ENCODE measurements at places on chromosomes 6 and 20.
A peak's percentile ranks its signal among the peaks of the same experiment; 100 is the strongest.

- no peak for DNase-seq
Observed at GRCh38 chr6:21587961-21588480, 5.5 kb upstream of the SOX4 start.

DNA sequence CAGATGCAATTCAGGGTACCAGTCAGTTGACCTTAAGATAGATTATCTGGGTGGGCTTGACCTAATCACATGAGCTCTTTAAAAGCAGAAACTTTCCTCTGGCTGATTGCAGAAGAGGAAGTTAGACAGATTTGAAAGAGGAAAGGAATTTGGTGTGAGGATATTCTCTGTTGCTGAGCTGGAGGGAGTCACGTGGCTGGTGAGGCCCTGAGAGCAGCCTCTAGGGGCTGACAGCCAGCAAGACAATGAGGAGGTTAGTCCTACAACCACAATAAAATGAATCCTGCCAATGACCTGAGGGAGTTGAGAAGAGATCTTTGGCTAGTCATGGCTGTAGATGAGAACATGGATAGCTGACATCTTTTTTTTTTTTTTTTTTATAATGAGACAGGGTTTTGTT is 87.0 kb upstream of the B3GAT2 start:
- no peak for DNase-seq

- DNase-seq = no peak
Observed at GRCh38 chr6:146292506-146292905, 251.1 kb upstream of the RAB32 start.

DNA sequence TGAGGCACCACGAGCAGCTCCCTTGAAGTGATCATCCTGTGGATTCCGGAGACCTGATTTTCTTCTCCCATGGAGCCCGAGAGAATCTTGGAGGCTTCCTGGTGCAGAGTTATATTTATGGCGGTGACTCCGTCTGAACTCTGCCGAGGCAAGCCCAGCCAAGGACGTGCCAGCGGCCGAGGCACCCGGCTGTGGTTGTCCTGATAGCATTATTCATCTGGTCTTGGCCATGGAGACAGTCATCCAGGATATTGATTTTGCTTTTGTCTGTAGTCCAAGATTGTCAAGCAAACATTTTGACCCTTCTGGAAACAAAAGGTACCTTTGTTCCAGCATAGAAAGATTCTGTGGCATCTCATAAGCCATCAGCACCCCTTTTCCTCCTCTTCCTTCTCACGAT is 163.3 kb downstream of the SCML4 start:
- no peak for DNase-seq

DNA sequence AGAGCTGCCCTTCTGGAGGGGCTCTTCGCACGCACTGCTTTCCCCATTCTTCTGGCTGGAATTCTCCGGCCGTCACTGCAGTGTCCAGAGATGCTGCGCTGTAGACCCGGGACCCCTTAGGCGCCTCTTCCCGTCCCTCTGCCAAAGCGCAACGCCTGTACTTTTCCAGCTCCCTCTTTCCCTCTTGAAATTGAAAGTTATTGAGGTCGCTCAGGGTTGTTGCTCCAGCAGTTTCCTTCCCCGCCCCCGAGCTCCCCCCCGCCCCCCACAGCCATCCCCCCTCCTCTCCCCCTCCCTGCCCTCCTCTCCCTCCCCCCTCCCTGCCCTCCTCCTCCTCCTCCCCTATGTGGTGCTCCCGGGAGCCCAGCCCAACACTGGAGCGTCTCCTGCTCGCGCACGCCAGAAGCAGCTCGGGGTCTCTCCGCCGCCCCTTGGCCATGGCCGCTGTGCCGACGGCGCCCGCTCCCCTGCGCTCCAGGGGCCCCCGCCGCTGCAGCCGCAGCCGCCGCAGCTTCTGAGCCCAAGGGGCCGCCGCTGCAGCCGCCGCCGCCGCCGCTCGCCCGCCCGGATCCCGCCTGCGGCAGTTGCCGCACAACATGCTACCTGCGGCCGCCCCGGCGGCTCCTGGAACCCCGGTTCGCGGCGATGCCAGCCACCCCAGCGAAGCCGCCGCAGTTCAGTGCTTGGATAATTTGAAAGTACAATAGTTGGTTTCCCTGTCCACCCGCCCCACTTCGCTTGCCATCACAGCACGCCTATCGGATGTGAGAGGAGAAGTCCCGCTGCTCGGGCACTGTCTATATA is at the start of gene RSPO3:
TSS of gene RSPO3 (plus strand) at position 374 of the 804 bp plus-strand sequence. CDS start 522 bp downstream, outside the sequence.
- DNase-seq = no peak

- DNase-seq = no peak
Observed at GRCh38 chr20:39574061-39574460, 611.9 kb downstream of the DHX35 start.

- peak; percentile 42 for DNase-seq
Observed at GRCh38 chr6:134175532-134176263, 123.3 kb upstream of the SLC2A12 start.

DNA sequence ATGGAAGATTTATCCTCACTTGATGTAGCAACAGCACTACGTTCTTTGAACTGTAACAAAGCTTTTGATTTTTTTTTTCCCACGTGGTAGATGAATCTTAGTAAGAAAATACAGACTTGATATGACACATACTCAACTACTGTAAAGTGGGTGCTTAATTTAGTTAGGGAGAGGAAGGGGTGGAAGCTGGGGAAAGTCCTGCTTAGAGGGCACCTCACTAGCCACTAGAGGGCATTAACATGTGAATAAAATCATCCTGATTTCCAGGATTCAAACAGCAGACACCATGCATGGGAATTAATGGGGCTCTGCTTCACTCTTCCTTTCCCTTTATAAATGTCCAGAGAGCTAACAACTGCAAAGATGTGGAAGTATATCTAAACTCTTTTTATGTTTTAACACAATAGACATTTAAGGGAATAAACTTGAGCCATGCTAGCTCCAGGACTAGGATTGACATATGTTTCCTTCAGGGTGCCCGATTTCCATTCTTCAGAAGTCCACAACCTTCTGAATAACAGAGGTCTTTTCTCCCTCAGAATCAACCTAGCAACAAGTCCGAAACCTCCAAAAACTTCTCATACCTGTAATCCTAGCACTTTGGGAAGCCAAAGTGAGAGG is 250.1 kb downstream of the ATXN1 start:
- DNase-seq = no peak

DNA sequence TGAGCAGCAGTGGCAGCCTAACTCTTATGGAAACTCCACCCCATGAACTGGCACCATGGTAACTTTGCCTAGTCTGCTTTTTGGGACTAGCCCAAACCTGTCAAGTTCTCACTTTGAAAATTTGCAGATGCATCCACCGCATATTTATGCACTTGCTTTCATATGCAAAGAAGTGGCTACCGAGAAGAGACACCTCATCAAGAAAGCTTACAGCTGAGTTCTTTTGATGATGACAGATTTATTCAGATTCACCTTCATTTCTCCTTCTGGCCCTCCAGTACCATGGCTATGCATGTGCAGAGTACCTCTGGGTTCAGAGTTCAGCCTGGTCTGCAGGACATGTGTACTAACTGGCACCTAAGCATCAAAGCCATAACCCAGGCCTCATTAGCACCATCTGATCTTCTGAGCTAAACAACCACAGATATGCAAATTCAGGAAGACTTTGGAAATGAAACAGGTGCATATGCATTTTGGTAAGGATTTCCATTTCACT is 154.3 kb upstream of the TENT5A start:
- no peak for DNase-seq

- no peak for DNase-seq
Observed at GRCh38 chr20:35360033-35360432, 51.7 kb downstream of the UQCC1 start.

- no peak for DNase-seq
Observed at GRCh38 chr6:129748901-129749748, 39.1 kb upstream of the ARHGAP18 start.

- DNase-seq = no peak
Observed at GRCh38 chr20:16314320-16314719, 258.9 kb downstream of the KIF16B start.

GRCh38 chr6:116764961-116765841 is at the start of gene FAM162B:
FAM162B (minus strand) TSS chr6:116765719; CDS start chr6:116765576, 143 bp downstream.
- no peak for DNase-seq

- no peak for DNase-seq
Observed at GRCh38 chr6:39213195-39213920, 15.9 kb downstream of the KCNK5 start.

DNA sequence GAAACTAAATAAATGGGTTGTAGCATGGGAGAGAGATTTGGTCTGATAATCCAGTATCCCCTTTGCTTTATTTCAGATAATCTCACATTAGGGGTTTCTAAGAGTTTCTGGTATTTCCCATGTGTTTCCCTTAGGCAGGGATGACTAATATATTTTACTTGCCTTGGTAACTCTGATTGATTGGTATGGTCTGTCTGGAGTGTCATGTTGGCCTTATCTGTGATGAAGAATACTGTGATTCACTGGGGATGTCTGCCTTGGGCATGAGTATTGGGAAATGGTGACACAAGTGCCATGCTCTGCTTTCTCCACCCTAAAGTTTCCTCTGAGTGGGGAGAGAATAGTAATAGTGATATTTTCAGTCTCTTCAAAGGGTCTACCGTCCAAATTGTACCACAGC is 10.1 kb downstream of the SLC22A2 start:
- DNase-seq = no peak

GRCh38 chr20:9218531-9218961 is 149.7 kb downstream of the PLCB4 start:
- DNase-seq = no peak

- DNase-seq = no peak
Observed at GRCh38 chr6:82017288-82017687, 230.3 kb downstream of the IBTK start.

DNA sequence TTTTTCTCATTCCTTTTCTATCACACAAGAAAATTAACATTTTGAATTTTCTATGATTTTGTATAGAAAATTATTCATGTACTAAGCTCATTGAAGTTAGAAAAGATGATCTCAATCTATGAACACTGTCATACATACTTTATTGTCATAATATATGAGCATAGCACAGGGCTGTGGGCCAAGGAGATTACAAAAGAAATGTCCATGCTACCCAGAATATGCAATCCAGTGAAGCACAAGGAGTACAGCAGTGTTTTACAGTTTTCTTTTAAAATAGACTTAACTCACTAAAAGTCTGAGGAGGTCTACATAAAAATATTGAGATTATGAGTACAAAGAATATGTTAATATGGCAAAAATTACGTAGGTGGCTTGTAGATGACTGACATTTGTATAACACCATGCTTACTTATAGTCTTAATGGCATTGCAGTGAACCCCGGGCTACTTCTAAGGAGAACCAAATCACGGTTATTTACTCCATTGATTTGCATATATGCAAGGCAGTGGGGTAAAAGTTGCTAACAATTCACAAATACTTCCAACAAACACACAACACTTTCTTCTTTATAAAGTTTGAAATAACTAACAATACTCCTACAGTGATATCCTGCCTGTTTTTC is 257.1 kb downstream of the BCKDHB start:
- no peak for DNase-seq

DNA sequence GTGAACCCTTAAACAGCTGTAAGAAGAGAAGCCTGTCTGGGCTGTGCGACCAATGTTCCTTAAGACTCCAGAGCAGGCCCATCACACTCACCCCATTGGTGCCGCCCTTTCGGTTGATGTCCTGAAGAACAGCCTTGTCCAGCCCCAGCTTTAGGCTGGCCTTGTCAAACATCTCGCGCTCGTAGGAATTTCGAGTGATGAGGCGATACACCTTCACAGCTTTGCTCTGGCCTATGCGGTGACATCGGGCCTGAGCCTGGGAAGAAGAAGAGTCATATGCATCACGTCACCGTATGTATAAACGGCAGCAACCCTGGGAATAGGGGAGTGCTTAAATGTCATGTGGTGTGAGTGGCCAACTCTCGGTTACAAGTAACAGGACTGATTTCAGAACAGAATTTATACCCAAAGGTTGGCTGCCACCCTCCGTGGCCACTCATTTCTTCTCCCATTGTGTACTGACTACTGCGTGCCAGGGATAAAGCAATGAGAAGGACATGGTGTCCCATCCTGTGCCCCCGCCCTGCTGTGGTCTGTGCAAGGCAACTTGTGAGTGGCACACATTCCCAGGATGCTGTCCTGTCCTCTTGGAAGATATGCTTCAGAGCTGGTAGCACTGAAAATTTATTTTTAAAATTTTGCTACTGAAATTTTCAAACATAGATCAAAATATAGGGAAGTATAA is 90.7 kb upstream of the EMILIN3 start:
- DNase-seq = no peak

GRCh38 chr20:31974951-31975487 is 7.1 kb downstream of the XKR7 start:
- DNase-seq = no peak

DNA sequence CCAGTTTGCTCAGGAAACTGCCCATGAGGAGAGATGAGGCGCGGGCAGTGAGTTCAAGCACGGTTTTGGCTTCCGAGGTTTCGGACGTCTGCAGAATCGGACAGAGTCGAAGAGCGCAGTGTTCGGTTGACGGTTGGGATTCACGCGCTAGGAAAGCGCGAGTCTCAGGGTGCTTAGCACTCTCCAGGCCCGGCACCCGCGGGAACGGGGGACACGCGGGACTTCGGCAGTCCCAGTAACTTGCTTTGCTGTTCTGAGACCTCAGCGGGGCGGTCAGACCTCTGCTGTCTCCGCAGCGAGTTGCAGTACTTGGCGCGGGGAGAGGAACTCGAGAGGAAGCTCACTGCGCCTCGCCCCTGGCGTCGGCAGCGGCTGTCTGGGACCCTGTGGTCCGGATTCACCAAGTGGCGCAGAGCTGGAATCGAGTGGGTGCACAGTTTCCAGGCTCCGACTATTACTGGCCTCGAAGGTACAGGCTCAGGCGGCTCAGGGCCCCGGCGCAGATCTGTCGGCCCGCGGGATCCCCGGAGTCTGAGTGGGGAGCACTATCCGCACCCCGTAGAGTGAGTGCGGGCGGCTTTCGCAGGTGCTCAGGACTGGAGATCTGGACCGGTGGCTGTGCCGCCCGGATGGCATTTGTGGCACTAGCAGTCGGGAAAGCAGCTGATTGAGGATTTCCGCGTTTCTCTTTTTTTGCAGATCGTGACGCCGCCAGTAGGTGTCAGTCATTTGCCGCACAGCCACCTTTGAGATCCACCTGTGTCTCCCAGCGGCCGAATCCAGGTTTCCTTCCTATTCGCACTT is at the start of gene POM121L2:
TSS of gene POM121L2 (minus strand) at position 128 of the 804 bp plus-strand sequence. CDS start at position 25, 103 bp downstream.
- peak; percentile 26 for DNase-seq

- DNase-seq = no peak
Observed at GRCh38 chr20:17507531-17507930, 23.6 kb downstream of the BFSP1 start.

DNA sequence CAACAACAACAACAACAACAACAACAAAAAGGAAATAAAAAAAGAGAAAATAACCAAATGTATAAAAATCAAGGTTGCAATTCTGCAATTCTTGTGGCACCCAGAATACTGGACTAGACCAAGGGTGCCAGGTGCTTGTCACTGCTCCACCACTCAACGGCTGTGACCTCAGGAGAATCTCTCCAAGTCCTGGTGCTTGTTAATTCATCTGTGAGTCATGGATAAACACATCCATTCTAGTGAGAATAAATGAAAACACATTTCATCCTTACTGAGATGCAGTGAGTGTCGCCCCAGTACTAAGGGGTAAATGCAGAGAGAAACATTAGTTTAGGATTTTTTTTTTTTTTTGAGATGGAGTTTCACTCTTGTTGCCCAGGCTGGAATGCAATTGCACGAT is 32.0 kb downstream of the HLA-C start:
- no peak for DNase-seq

- no peak for DNase-seq
Observed at GRCh38 chr20:23143098-23143497, 57.0 kb upstream of the CD93 start.

- DNase-seq = no peak
Observed at GRCh38 chr6:133016631-133017030, 202.3 kb downstream of the RPS12 start.

Measured in stimulated activated CD4-positive, alpha-beta T cell treated with anti-CD3 and anti-CD28 coated beads, Interleukin-15, amount 100 ng/mL, for 1 hour (primary cell).